ENCODE measurements at places on chromosomes 7 and 10. TPM values are rescaled to one million over a fixed set of nuclear protein-coding genes. Genes with fewer than 3 reads are reported as not detected.
A peak's percentile ranks its signal among the peaks of the same experiment; 100 is the strongest.

- no peak overlapping the region for H3K4me3 ChIP-seq
- no peaks in the 10 kb centered on the region for H3K27me3 ChIP-seq
- H3K36me3 ChIP-seq, result no peaks in the 10 kb centered on the region
- H3K4me1 ChIP-seq, result no peaks in the 10 kb centered on the region
- DNase-seq, result peak; percentile 75
Observed at GRCh38 chr7:1466524-1467271, 7.4 kb upstream of the MICALL2 start.

GRCh38 chr7:138590154-138590553, 111.0 kb downstream of the SVOPL start:
- H3K4me1 ChIP-seq, result no peaks in the 10 kb centered on the region
- no peak overlapping the region for H3K27ac ChIP-seq

DNA sequence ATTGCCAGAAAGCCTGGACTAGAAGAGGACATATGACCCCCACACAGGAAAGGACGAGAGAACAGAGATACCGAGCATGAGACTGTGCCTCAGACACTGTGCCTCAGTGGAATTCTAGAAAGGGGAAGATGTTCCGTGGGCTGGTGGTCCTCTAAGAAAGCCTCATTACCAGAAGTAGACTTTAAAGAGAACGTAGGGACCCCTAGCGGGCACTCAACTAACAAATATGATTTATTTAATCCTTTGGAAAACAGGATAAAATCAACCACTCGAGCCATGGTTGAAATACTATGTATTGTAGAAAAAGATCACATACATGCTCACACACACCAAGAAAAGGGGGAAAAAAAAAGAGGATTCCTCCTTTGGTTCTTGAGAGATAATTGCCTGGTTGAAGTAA, 701.2 kb upstream of the SORCS1 start:
- H3K36me3 ChIP-seq, result no peaks in the 10 kb centered on the region
- no peak overlapping the region for H3K27ac ChIP-seq
- no peaks in the 10 kb centered on the region for H3K27me3 ChIP-seq

FOXK1 gene
- total RNA-seq, result 14.8 TPM

- H3K27ac ChIP-seq, result no peak overlapping the region
- H3K4me3 ChIP-seq, result no peak overlapping the region
- H3K36me3 ChIP-seq, result peaks cover 10% of the 10 kb centered on the region
- DNase-seq, result no peak
- H3K27me3 ChIP-seq, result no peaks in the 10 kb centered on the region
- H3K4me1 ChIP-seq, result no peaks in the 10 kb centered on the region
Observed at GRCh38 chr7:74312418-74313028, 23.3 kb downstream of the CLIP2 start.

C10orf105 gene
- 0.26 TPM for total RNA-seq

DNA sequence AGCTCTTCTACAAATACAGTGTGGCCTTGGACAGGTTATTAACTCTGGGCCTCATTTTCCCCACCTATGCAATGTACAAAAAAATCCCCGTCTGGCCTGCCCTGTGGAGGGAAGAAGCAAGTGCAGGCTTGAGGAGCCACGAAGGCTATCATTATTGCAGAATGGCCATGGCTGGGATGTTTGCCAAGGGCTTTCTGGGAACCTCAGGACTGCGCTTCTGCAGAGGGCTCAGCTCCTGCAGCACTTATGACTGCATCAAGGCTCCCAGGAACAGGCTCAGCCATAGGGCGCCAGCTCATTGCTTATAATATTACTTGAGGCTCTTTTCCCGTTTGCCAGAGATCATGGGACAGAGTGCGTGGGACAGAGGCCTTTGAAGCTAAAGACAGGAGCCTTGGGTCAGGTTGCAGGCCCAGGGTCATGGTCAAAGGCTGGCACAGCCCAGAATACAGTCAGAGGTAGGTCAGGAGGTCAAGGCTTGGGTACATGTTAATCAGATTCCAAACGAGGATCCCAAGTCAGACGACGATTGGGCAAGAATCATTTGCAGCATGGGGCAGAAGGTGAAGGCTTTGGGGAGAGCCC, 20.6 kb upstream of the C10orf105 start:
- no peaks in the 10 kb centered on the region for H3K36me3 ChIP-seq
- DNase-seq, result no peak
- H3K4me1 ChIP-seq, result peaks cover 3% of the 10 kb centered on the region
- no peaks in the 10 kb centered on the region for H3K27me3 ChIP-seq

DNA sequence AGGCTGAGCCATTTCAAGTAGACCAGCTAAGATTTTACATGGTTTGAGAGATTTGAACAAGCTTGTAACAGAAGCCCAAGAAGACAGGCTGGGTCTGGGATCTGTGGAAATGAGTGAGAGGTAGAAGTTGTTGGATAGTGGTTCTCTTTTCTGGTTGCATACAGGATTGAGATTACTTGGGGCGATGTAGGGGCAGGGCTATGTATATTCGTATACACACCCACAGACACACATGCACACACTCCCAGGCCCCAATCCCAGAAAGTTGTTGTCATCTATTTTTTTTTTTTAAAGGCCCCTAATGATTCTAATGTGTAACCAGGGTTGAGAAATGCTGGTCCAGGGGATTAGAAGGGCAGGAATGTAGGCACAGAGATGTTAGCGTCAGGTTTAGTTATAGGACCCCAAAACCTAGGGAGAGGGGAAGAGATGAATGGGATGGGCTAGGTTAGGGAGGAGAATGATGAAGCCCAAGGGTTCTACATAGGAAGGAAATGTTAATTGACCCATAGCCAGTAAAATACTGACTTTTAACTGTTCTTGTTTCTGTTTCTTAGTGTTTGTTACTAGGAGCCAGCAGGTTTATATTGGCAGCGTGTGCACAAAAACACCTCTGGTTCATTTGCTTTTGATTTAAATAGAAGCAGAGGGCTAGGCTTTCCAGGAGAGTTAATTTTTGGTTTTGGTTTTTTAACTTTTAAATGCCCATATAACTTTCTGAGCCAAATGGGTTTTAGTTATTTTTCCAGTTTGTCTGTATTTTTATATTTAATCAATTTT, 7.8 kb downstream of the TAX1BP1 start:
- H3K4me1 ChIP-seq, result no peaks in the 10 kb centered on the region
- no peak overlapping the region for H3K4me3 ChIP-seq
- H3K27ac ChIP-seq, result no peak overlapping the region
- DNase-seq, result no peak
- H3K27me3 ChIP-seq, result no peaks in the 10 kb centered on the region

DNA sequence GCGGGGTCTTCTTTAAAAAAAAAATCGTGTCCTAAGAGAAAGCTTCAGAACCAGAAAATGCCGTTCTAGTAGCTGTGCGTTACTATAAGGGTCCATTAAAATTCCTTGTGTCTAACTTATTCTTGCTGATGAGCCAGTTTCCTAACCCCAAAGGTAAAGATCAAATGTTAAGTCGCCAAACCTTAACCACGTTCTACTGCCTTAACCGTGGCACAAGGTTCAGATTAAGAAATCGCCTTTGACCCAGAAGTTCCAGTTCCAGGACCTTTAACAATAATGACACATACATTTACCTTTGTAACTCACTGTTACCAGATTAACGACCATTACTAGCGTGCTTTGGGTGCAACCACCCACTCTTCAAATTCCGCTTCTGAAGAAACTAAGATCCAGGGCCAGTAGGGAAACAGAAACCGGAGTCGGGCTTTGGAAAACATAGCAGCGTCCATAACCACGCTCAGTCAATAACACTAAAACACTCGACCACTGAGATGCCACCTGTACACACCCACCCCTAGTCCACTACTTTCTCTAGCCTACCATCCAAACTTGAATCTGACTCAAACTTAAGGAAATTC, 620 bp downstream of the BET1 start:
- no peaks in the 10 kb centered on the region for H3K27me3 ChIP-seq
- peak overlapping the region; percentile 100 for H3K4me3 ChIP-seq
- H3K4me1 ChIP-seq, result no peaks in the 10 kb centered on the region
- no peak overlapping the region for H3K27ac ChIP-seq
- DNase-seq, result no peak

DNA sequence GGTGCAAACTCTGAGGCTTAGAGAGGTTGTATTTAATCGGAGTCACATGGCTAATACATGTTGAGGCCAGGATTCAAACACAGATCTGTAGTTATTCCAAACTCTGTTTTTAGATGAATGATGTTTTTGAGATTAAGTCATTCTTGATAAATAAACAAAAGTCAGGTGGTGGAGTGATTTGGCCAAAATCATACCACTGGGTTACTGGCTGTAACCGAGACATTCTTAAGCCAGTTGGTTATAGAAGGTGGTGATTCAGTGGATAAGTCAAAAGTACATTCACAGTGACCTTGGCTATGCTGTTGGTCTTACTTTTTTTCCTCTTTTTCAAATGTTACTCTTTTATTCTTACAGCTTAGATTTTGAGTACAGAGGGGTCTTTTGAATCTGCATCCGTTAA, 361.4 kb downstream of the KIF20B start:
- H3K36me3 ChIP-seq, result no peaks in the 10 kb centered on the region
- no peaks in the 10 kb centered on the region for H3K4me1 ChIP-seq
- no peak for DNase-seq
- H3K27ac ChIP-seq, result no peak overlapping the region

DNA sequence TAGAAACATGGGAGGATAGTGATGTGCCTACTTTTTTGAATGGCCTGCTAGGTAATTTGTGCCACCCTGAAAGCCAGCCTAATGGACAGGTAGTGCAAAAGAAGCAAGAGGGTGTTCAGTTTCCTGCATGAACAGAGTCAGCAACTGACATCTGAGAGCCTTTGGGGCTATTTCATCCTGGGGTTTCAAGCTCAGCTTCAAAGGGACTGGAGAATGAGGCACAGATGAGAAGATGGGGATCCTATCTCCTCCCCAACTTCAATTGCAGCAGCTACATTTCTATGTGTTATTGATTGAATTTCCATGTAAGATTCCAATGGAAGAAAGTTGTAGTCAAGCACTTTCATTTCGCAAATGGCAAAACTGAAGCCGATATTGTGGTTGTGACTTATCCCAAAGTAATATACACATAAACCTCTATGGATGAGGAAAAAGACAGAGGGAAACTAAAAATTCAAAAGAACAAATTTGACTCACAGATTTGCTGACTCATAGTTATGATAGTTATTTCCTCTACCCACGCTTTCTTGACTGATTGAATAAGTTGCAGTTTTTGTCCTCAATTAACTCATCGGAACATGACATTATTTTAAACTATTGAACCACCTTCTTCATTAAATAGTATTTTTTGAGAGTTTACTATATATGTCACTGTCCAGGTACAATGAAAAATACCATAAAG, 42.6 kb upstream of the NRP1 start:
- H3K27ac ChIP-seq, result no peak overlapping the region
- peaks cover 4% of the 10 kb centered on the region for H3K4me1 ChIP-seq
- H3K4me3 ChIP-seq, result no peak overlapping the region
- no peaks in the 10 kb centered on the region for H3K36me3 ChIP-seq
- no peak for DNase-seq
- no peaks in the 10 kb centered on the region for H3K27me3 ChIP-seq

DNA sequence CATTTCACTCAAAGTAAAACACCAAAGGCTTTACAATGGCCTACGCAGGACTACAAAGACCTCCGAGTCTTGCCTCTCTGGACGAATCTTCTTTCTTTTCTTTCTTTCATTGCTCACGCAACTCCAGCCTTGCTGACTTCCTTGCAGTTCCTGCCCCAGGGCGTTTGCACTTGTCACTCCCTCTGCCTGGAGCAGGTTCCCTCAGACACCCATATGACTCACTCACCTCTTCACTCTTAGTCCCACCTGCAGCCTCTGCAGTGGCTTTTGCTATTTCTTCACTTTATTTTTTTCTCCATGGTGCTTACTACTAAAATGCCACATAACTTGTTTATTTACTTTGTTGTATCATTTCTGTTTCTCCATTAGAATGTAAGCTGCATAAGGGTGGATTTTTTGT, 33.1 kb downstream of the GHRHR start:
- DNase-seq, result no peak
- no peak overlapping the region for H3K27ac ChIP-seq
- no peaks in the 10 kb centered on the region for H3K27me3 ChIP-seq
- H3K4me3 ChIP-seq, result no peak overlapping the region
- no peaks in the 10 kb centered on the region for H3K4me1 ChIP-seq
- peaks cover 13% of the 10 kb centered on the region for H3K36me3 ChIP-seq

DNA sequence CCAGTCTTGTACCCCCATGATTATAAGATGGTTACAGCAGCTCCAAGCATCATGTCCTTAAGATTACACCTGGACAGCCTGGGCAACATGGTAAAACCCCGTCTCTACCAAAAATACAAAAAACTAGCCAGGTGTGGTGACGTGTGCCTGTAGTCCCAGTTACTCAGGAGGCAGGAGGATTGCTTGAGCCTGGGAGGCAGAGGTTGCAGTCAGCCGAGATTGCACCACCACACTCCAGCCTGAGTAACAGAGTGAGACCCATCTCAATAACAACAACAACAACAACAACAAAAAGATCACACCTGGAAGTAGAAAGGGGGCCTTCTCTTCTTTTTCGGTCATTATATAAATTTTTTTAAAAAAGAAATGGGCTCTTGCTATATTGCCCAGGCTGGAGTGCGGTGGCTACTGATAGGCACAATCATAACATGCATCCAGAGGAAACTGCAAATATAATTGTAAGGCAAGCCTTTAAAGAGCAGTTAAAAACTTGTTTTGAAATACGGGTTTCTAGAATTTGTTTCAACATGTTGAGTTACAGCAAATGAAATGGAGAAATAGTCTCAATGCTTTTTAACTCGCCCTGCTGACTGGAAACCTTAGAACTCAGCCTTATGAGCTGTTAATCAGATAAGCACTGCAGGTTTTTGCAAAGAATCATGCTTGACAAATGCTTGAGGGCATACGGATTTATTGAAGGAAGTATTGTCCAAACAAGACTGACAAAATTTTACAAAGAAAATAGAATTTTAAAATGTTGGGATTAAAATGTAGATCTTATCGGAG, 4.7 kb upstream of the ENTPD7 start:
- H3K27ac ChIP-seq, result no peak overlapping the region
- H3K4me3 ChIP-seq, result no peak overlapping the region
- no peaks in the 10 kb centered on the region for H3K36me3 ChIP-seq

MUC12 gene
- total RNA-seq, result 12.2 TPM

CLRN3 gene
- total RNA-seq, result not detected

- H3K27ac ChIP-seq, result no peak overlapping the region
- H3K4me1 ChIP-seq, result no peaks in the 10 kb centered on the region
- H3K27me3 ChIP-seq, result no peaks in the 10 kb centered on the region
- no peak for DNase-seq
- H3K4me3 ChIP-seq, result no peak overlapping the region
Observed at GRCh38 chr10:24393201-24393600, 184.3 kb downstream of the KIAA1217 start.

DNA sequence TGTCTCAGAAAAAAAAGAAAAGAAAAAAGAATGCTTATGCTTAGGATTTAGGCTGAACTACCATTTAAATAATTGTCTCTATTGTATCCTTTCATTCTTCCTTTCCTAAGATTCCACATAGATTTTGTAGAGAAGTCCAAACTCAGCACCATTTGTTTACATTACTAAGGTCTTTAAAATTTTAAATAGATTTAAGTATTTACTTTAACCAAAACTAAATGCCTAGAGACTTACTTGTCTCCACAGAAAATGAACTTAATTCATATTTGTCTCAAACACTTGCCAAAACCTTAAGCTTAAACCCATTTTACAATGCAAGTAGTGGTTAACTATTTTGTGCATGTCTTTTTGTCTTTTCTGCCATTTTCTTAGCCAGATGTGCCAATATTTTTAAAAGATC, 54.1 kb upstream of the ABI1 start:
- H3K4me1 ChIP-seq, result no peaks in the 10 kb centered on the region
- no peak for DNase-seq
- no peak overlapping the region for H3K27ac ChIP-seq
- no peaks in the 10 kb centered on the region for H3K36me3 ChIP-seq
- H3K27me3 ChIP-seq, result no peaks in the 10 kb centered on the region
- H3K4me3 ChIP-seq, result no peak overlapping the region
